ENCODE measurements at places on chromosomes 11 and 22.

GRCh38 chr11:36214480-36214879 lies 74.7 kb downstream of the COMMD9 start:
- no peak for DNase-seq

DNA sequence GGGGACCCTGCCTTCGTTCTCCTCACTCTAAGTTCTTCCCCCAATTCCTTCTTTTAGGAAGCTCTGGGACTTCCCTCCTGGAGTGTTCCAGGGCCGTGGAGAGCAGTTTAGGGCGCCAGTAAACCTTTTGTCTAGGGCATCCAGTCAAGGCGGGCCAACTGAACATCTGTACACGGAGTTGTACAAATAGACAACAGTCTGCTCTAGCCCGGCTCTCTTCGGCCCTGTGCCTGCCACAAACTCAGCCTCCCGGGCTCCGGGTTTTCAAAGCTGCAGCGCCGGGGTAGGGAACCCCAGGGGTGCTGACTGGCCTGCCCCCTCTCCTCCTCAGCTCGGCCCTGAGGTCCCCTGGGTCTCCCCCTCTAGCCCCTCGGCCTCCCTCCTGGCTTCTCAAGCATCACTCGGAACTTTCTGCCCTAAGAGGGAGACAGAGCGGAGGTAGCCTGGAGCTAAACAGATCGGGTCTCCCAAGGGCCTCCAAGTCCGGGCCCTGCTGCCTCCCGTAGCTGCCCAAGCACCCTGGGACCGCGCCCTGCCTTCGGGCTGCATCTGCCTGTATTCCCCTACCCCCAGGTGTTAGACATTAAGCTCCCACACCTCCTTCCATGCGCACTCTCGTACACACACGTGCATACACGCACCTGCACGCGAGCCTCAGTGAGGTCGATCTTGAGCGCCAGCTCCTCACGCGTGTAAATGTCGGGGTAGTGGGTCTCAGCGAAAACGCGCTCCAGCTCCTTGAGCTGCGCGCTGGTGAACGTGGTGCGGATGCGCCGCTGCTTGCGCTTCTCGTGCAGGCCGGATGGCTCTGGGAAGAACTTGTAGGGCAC lies 3.3 kb downstream of the PHOX2A start:
- peak; percentile 63 for DNase-seq

GRCh38 chr22:26974914-26975803 lies 317.8 kb downstream of the MIAT start:
- no peak for DNase-seq

GRCh38 chr11:113581713-113582112 lies 106.5 kb upstream of the DRD2 start:
- peak; percentile 10 for DNase-seq

GRCh38 chr22:30305519-30305905 lies 16.2 kb upstream of the CASTOR1 start:
- no peak for DNase-seq

GRCh38 chr11:7577291-7578190 lies 63.7 kb downstream of the PPFIBP2 start:
- DNase-seq: no peak

DNA sequence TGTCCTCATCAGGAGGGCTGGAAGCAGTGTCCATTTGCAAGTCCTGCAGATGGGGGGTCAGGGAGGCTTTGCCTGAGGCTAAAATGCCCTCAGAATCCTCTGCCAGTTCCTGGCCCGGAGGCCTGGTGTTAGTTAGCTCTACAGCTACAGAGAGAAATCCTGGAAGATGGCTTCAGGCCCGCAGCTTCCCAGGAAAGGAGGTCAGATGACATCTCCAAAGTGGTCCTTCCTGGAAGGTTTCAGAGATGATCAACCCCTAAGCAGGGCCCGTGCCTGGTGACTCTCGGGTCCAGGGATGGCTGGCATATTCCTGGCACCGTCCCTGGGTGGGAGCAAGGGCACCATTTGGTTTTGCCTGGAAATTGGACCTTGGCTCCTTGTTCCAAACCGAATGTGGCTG lies 959.1 kb downstream of the BRD1 start:
- DNase-seq: no peak

- DNase-seq: no peak
Measured at GRCh38 chr22:24585461-24585860, 7.4 kb downstream of the LRRC75B start.

GRCh38 chr22:48936391-48936790 lies 891.3 kb downstream of the BRD1 start:
- DNase-seq: peak; percentile 26

DNA sequence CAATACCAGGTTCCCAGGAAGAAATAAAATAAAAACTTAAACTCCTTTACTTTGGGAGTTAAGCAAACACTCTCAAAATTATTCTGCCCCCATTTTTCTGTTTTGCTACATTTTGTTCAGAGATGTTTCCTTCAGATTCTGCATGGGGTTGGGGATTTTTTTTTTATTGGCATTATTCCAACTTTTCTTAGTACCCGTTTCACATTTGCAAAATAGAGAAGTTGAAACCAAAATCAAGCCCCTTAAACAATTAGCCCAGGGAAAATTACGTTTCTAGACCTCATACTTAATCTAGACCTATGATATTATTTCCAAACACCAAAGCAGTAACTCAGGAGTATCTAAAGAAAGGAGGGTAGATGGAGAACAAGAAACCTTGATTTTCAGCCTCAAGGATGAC lies 20.6 kb upstream of the MS4A7 start:
- DNase-seq: no peak

- DNase-seq: no peak
Measured at GRCh38 chr11:63142459-63142858, 1.6 kb downstream of the SLC22A24 start.

- no peak for DNase-seq
Measured at GRCh38 chr11:27541790-27542189, 35.2 kb upstream of the LIN7C start.

GRCh38 chr11:104619751-104620150 lies 278.5 kb downstream of the CASP12 start:
- no peak for DNase-seq

Data from endodermal cell (in vitro differentiated cells).